ENCODE measurements at places on chromosomes 13 and 19.

DNA sequence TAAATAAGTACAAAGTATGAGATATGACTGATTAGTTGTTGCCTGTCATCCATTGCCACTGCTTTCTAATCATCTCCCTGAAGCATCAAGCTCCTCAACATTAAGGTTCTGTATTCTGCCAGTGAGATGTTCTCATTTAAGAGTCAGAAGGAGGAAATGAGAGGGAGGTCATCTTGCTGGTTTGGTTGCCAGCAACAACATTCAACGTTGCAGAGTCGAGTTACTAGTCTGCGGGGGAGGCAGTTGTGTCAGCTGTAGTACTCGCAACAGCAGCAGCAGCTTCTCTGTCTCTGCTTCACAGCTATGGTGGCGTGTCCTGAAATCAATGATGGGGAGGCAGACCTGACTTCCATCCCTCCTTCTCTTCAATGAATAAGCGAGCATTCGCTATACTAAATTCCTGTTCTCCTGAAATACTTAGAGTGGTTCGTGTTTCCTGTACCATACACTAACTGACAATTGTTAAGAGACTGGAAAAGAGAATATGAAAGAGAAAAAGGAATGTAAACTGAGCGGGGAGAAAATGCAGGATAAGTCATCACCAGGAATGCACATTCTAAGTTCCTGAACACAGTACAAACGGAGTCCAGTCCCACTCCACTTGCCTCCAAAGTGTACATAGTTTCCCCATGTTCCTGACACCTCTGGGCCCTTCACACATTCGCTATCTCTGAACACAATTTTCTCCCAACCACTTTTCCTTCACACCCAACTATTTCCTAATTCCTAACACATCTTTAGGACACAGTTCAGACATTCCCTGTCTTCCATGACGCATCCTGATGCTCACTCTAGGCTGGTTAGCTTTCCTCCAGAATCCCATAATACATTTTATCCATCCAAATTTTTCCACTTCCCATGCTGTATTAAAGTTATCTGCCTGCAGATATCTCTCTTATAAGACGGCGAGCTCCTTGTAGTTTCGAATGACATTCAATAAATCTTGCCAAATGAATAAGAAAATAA lies 263.0 kb downstream of the KLF12 start:
- H3K27ac ChIP-seq: peak overlapping the region; percentile 72
- H3K4me1 ChIP-seq: peaks cover 9% of the 10 kb centered on the region
- H3K27me3 ChIP-seq: no peaks in the 10 kb centered on the region
- DNase-seq: peak; percentile 83

DNA sequence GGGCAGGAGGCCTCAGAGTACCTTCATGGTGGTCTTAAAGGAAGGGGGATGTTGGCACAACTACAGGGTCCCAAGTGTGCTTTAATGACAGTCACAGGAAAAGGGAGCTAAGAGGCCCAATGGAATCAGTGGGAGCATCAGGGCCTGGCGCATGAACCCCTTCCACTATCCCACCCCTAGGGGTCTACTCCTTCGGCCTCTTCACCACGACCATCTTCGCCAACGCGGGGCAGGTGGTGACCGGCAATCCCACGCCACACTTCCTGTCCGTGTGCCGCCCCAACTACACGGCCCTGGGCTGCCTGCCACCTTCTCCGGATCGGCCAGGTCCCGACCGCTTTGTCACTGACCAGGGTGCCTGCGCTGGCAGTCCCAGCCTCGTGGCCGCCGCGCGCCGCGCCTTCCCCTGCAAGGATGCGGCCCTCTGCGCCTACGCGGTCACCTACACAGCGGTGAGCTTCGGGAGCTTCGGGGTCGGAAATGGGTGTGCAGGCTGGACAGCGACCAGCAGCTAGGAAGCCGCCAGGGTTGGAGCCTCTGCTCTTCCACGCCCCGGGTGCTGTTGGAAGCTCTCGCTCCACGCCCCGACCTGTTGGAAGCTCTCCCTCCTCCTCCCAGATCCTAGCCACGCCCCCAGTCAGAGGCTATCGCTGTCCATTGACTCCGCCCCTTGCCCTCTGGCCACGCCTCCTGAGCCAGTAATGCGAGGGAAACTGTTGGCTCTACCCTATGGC lies 6.0 kb downstream of the PLPPR2 start:
- no peaks in the 10 kb centered on the region for H3K27me3 ChIP-seq
- peaks cover 8% of the 10 kb centered on the region for H3K36me3 ChIP-seq
- no peak for DNase-seq

DNA sequence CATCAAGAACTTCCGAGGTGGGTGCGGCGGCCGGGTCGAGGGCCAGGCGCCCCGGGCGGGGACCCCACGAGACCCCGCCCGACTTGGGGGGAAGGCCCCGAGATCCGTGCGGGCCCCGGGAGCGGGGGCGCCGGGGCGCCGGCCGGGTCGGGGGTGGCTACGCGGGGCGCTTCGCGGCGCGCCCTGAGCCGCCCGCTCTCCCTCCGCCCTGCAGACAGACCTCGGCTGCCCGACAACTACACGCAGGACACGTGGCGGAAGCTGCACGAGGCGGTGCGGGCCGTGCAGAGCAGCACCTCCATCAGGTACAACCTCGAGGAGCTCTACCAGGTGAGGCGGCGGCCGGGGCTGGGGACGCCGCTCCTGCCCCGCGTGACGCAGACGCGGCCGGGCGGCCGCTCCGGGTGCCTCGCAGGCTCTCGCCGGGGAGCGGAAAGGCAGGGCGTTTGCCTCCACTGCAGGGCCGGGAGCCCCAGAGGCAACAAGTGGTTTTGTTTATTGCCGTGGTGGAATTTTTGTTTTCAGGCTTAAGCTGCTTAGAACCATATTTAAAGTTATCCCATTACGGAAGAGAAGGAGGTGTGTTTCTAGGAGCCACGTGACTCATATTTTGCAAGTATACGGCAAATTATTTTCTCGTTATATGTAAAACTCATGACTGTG lies 477 bp downstream of the CUL4A start:
- peak overlapping the region; percentile 80 for H3K27ac ChIP-seq
- peaks cover 9% of the 10 kb centered on the region for H3K4me1 ChIP-seq
- DNase-seq: peak; percentile 60
- no peaks in the 10 kb centered on the region for H3K27me3 ChIP-seq

DNA sequence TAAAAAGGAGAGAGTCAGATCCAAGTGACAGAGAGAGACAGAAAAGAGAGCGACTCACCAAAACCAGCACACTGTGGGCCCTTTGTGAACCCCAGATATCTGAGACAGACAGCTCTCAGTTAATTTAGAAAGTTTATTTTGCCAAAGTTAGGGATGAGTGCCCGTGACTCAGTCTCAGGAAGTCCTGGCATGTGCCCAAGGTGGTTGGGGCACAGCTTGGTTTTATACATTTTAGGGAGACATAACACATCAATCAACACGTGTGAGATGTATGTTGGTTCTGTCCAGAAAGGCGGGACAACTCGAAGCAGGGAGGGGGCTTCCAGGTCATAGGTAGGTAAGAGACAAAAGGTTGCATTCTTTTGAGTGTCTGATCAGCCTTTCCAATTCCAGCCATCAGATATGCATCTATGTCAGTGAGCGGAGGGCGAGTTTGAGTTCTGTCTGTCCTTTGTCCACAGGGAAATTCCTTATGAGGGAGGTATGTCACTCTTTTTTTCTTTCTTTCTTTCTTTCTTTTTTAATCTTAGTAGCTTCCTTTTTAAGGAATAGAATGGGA lies 37.2 kb upstream of the ATP11A start:
- no peak overlapping the region for H3K27ac ChIP-seq
- no peaks in the 10 kb centered on the region for H3K36me3 ChIP-seq
- no peaks in the 10 kb centered on the region for H3K27me3 ChIP-seq
- no peak for DNase-seq
- H3K4me1 ChIP-seq: no peaks in the 10 kb centered on the region

- DNase-seq: no peak
- H3K4me1 ChIP-seq: peaks cover 11% of the 10 kb centered on the region
- H3K27ac ChIP-seq: no peak overlapping the region
- no peaks in the 10 kb centered on the region for H3K27me3 ChIP-seq
- H3K4me3 ChIP-seq: no peak overlapping the region
Observed at GRCh38 chr19:867301-867793, 7.9 kb downstream of the CFD start.
